CD4-positive, alpha-beta T cell treated with Interferon gamma for 1 hour (primary cell): ENCODE measurements at places on chromosomes 1 and 21.

- no peak for DNase-seq
Observed at GRCh38 chr1:5722635-5723164, 269.5 kb downstream of the NPHP4 start.

GRCh38 chr1:182739545-182739944 is 50.0 kb upstream of the NPL start:
- no peak for DNase-seq

DNA sequence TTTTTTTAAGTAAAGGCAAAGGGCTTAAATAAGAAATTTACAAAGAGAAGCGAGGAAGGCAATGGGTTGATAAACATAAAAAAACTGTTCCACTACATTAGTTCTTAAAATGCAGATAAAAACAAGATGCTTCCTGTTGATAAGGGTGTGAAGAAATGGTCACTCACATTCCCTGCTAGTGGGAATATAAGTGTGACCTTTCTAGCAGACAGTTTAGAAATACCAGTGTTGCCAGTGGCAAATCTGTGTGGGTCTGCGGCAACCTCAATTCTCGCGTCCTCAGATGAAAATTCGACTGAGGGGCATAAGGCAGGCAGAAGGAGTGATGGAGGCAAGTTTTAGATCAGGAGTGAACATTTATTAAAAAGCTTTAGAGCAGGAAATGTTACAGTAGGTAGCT is 151.1 kb downstream of the NTNG1 start:
- DNase-seq, result no peak

GRCh38 chr1:34858901-34859445 is 576 bp downstream of the SMIM12 start:
- peak; percentile 7 for DNase-seq

DNA sequence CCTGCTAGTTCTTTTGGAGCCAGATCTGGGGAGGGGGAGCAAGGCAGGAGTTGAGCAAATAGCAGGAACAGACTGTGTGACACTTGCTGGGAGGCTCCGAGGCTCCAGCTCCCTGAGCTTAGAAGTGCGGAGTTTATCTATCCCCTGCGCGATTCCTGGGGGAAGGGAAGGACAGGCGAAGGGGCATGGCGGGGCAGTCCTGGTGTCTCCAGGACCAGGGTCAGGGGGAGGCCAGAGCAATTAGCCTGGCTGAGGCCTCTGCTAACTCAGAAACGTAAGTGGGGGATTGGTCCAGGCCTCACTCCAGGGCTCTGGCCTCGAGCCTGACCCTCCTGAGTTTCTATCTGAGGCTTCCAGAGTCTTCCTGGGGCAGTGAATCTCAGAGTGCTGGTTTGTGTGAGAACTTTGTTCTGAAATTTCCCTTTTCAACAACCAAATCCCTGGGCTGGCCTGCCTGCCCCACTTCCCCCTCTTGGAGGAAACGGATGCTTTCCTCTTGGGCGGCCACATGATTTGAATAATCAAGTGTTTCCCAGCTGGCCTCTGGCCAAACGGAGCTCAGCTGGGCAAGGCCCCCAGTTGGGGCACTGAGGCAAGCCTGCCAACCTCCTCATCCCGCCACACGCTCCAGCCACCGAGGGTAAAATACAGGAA is 15.6 kb downstream of the ALPL start:
- DNase-seq, result no peak

- no peak for DNase-seq
Observed at GRCh38 chr1:195200772-195201171, 1407.5 kb downstream of the KCNT2 start.

GRCh38 chr1:47676311-47677054 is 238.6 kb downstream of the FOXD2 start:
- DNase-seq, result no peak

GRCh38 chr1:147749792-147750191 is 10.6 kb downstream of the GJA5 start:
- DNase-seq, result no peak

DNA sequence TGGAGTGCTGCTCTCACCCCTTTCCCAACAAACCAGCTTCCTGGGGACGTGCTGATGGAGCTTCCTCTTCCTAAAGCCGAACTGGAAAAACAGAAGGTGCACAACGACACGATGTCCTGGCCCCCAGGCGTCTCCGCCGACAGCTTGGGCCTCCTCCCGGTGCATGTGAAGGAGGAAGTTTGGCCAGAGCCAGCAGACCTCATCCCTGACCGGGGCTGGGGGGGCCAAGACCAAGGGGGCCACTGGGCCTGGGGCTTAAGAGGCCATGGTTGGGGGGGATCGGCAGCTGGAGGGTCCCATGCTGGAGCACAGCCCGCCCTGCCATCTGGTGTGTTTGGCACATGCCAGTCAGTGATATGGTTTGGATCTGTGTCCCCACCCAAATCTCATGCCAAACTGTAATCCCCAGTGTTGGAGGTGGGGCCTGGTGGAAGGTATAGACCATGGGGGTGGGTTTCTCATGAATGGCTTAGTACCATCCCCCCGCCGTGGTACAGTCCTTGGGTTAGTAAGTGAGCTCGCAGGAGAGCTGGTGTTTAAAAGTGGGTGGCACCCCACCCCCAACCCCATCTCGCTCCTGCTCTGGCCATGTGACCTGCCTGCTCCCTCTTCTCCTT is 6.4 kb downstream of the HES4 start:
- DNase-seq, result no peak

DNA sequence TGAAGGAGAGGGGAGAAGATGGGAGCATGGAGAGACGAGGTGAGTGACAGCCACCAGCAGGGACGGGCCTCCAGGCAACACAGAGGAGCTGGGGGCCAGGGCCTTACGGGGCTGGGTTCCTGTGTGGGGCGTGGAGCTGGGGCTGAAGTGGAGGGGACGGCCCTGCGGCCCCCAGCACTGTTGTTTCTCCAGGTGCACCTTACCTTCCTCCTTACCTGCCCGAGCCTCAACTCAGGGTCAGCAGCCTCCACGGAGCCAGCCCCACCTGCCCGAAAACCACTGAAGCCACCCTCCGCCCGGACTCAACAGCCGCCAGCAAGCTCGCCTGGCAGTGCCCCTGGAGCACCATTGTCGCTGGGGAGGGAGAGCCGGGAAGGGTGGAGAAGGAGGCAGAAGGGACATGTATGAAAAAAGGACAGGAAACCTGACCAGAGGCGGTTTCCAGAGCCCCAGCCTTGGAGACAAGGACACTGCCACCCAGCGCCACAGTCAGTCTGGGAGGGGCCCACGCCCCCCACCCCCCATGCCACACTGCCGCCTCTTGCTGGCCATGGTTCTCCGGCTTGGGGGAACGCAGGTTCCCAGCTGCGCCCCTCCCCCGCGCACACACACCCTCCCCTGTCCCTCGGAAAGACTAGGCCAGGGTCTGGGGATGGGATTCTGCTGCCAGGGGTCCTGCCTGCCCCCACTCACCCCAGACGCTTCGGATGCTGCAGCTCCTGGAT is 10.6 kb downstream of the PLA2G2F start:
- no peak for DNase-seq

DNA sequence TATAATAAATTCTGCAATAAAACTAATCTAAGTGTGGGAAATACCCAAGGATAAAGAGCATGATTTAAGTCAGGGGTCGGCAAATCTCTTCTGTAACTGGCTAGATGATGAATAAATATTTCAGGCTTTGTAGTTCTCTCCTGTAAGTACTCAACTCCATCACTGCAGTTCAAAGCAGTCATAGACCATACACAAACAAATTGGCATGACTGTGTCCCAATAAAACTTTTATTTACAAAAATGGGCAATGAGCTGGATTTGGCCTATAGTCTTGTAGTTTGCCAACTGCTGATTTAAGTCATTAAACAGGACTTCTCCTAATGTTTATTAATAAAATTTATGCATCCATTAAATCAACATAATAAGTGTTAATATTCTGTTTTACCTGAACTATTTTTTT is 49.4 kb downstream of the EDEM3 start:
- DNase-seq, result no peak
